ENCODE measurements at places on chromosomes 6 and 20.

- no peak for DNase-seq
Observed at GRCh38 chr6:98574984-98575383, 259.4 kb upstream of the POU3F2 start.

DNA sequence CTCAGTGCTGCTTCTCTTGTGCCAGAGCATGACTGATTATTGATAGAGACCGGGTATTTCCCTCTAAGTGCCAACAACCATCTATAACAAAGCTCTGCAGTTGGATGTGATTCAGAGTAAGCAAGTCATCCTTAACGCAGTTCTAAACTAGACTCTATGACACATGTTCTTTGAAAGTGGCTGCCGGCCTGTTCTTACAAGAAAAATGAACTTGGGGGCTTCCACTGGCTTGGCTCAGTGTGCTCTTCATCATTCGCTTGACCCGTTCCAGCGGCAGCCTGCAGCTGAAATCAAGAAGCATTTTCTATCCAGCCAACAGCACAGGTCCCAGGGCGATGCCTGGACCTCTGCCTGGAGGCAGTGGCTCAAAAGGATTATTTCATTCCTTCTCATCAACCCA lies 29.8 kb downstream of the GFOD1 start:
- DNase-seq = no peak

- no peak for DNase-seq
Observed at GRCh38 chr6:128095362-128095761, 194.5 kb upstream of the THEMIS start.

- no peak for DNase-seq
Observed at GRCh38 chr20:15610787-15611186, 962.5 kb downstream of the KIF16B start.

- no peak for DNase-seq
Observed at GRCh38 chr6:108052706-108053105, 21.8 kb downstream of the OSTM1 start.

DNA sequence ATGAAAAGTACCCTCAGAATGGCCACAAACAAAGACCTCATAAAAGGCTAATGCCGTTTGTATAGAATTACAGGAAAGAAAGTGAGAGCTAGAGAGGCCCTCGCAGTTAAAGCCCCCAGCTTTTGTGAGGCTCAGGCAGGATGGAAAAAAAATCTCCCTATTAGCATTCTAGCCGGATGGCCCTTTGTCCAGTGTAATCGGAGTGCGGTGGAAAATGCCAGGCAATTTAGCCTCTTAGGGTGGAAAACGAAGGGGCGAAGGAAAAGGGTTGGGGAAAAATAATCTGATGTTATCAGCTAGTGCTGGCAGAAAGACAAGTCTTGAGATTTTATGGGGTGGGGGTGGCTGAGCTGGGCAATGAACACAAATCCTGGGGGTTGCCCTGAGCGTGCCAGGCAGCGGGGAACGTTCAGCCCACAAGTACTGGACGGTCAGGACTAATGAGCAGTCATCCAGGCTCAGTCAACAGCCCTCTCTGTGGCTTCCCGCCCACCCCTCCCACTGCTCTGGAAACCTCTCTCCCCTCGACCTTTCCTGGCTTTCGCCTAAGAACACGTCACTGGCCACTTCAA lies 92.4 kb downstream of the PSMG4 start:
- DNase-seq = no peak

DNA sequence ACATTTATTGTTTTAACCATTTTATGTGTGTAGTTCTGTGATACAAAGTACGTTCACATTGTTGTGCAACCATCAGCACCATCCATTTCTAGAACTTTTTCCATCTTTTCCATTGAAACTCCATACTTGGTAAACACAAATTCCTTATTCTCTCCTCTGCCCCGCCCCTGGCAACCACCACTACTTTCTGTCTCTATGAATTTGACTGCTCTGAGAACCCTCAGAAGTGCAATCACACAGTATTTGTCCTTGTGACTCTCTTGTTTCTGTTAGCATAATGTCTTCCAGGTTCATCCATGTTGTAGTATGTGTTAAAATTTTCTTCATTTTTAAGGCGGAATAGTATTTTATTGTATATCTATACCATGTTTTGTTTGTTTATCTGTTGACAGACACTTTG lies 56.9 kb downstream of the DHX35 start:
- no peak for DNase-seq

DNA sequence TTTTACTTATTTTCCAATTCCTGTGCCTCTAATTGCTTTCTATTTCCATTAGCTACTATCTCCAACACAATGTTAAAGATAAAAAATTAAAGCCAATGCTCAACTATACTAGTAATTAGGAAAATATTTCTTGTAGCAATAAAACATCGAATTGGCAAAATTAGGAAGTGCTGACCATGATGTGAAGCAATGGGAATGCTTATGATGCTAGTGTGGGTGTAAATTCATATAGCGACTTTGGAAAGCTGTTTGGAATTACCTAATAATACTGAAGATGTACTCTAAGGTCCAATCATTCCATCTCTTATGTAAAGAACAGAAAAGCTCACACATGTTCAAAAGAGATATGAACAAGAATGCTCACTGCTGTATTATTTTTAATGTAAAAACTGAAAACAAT lies 78.2 kb downstream of the UBE3D start:
- DNase-seq = no peak

DNA sequence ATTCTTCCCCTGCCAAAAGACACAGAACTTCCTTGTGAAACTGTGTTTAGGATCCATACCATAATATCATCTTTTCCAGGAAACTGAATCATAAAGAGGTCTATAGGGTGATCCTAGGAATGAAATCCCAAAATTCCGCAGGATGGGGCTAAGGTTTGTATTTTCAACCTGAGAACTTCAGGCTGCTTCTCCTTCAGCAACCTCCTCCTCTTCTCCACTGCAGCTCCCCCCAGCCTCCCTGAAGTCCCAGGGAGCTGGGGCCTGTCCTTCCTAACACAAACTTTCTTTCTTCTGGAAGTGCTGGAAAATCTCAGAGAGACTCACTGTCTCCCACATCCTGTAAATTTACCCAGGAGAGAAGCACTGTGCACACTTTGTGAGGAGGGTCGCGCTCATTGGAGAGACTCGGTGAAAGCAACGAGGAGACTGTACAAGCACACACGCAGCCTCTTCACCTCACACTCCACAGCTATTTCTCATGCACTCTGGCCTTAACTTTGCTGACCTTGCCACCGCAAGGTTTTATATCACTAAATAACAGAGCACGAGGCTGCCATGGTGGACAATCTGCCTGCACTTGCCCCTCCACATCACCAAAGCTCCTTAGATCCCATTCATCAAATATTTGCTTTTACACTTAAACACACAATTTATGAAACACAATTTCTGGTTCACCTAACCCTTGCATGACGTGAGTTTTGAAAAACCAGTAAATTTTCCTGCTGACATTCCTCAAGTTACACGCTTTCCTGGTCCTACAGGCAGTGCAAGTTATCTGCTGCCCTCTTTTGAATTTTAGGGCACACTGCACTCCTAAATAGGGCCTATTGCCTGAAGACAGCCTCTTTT lies 14.3 kb downstream of the ID4 start:
- DNase-seq = peak; percentile 74

- no peak for DNase-seq
Observed at GRCh38 chr20:16132036-16132798, 441.0 kb downstream of the KIF16B start.

DNA sequence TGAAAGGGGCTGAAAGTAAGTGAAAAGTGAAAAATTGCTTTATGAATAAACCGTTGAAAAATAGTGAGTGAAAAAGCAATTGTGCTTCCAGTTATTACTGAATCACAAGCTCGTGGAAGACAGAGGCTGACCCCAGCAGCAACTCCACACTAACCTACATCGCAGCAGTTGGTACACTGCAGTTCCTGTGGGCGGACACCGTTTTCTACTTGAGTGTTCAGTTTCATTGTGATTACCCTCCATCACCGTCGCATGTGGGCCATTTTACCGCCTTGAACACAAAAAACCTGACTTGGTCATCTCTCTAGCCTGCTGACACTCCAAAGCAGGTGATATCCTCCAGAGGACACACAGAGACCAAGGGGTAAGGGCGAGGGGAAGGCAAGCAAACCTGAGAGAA lies 28.4 kb downstream of the PRDM1 start:
- DNase-seq = no peak

DNA sequence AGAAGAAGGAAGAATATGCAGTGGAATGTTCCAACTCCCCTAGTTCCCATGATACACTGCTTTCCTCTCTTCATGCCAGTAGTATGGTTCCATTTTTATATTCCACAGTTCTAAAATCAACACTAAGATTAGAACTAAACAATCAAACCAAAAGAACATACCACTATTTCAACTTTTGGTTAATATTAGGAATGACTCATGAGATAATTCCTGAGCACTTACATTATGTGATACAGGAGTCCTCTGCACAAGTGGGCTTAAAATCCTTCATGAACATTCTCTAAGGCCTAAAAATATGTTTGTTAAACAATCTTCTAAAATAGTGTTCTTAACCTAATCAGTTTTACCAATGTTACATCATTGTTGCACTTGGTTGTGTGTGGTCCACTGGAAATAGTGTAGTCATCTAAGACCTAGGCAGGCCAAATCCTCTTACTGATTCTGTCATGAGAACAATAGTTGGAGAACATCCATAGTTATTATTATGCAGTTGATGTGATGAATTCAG lies 30.3 kb upstream of the RCAN2 start:
- DNase-seq = no peak

DNA sequence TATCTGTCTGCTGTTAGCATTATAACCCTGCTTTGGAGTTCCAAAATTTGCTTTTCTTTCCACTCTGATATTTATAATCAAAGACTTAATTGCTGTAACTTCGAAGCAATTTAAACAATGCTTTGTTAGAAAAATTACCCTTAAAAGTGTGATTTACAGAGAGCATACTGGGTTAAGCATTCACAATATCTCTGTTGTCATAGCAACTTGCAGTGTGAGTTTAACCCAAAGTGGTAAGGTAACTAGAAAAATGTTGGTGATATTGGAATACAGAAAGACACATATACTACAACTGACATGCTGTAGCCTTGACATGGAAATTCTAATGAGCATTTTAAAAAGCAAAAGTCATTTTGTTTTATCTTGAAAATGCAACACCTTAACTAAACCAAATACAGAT lies 70.4 kb upstream of the SMLR1 start:
- no peak for DNase-seq

GRCh38 chr6:108482559-108482958 lies 78.2 kb upstream of the FOXO3 start:
- no peak for DNase-seq

DNA sequence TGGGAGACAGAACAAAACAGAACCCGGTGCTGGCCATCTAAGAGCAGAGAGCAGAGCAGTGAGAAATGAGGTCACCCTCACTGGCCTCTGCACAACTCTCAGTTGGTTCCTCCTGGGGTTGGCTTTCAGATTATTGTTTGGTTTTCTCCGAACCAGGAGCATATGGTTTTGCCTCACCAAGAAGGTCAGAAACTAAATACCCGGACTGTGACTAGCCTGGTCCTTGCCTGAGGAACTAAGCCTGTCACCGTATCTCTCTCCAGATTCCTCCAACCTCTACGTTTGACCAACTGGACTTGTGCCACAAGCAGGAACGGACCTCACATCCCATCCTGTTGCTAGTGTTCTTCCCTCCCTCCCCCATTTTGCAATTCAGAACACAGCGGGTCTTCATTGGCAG lies 450.4 kb upstream of the JARID2 start:
- no peak for DNase-seq

GRCh38 chr20:1934721-1935573 lies 39.7 kb downstream of the SIRPA start:
- DNase-seq = peak; percentile 73

GRCh38 chr6:34018961-34019606 lies 126.8 kb downstream of the GRM4 start:
- no peak for DNase-seq

DNA sequence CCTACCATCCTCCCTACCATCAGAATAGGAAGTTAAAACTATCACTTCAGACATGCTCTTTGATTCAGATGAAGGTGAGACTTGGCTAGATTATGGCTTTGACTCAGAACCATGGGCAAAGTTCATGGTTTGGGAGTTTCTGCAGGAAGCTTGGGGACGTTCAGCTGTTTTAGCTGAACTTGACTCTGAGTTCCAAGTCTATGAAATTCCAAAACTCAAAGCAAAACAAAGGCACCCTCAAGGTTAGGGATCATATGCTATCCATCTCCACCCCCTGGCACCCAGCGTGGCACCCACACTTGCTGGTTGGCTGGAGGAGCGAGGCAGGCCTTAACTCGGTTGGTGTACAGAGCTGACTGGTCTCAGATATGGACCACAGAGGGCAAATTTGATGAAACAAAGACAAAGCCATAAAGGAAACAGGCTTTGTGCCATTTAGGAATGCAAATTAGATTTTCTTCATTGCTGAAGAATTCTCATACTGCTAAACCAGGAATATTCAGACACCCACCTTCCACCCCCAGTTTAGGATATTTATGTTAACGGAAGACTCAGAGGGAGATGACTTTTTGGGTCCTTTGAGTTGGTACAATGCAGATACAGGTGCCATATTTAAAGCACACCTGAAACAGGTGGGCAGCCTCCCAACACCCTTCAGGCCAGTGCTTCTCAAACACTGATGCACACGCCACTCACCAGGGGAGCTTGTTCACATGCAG lies 88.4 kb upstream of the SLC22A16 start:
- no peak for DNase-seq

GRCh38 chr6:27130668-27131428 lies 116.7 kb upstream of the PRSS16 start:
- DNase-seq = no peak
